ENCODE measurements at places on chromosomes 7 and 10. TPM values are rescaled to one million over a fixed set of nuclear protein-coding genes. Genes with fewer than 3 reads are reported as not detected.

The NEBL gene
- 0.33 TPM for total RNA-seq

The SFTPD gene
- not detected for total RNA-seq

The CYP2E1 gene
- 0.50 TPM for total RNA-seq

The PRSS2 gene
- total RNA-seq = not detected

The BAMBI gene
- 4.6 TPM for total RNA-seq

The XRCC2 gene
- under 0.01 TPM for total RNA-seq

The FFAR4 gene
- total RNA-seq = not detected

Measured in fibroblast of lung (primary cell).